Activated naive CD4-positive, alpha-beta T cell (primary cell): ENCODE measurements at places on chromosomes 1 and 21.

DNA sequence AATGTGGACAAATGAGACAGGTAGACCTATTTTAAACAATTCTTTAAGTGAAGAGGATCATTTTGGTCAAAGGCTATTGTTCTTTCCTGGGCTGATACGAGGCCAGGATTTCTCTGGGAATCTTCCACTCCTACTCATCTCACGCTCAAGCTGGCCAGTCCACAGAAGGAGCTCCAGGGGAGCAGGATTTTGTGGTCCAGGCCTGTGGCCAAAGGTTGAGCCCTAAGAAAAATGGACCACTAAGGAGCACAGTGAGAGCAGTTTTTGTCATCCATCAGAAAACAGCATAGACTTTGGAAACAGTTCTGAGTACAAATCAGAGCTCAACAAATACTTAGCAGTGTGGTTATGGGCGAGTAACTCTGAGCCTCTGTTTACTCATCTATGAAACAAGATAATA, 260.2 kb upstream of the RUNX1 start:
- no peak for DNase-seq

GRCh38 chr21:37565530-37566223, 199.1 kb downstream of the DYRK1A start:
- DNase-seq, result no peak

DNA sequence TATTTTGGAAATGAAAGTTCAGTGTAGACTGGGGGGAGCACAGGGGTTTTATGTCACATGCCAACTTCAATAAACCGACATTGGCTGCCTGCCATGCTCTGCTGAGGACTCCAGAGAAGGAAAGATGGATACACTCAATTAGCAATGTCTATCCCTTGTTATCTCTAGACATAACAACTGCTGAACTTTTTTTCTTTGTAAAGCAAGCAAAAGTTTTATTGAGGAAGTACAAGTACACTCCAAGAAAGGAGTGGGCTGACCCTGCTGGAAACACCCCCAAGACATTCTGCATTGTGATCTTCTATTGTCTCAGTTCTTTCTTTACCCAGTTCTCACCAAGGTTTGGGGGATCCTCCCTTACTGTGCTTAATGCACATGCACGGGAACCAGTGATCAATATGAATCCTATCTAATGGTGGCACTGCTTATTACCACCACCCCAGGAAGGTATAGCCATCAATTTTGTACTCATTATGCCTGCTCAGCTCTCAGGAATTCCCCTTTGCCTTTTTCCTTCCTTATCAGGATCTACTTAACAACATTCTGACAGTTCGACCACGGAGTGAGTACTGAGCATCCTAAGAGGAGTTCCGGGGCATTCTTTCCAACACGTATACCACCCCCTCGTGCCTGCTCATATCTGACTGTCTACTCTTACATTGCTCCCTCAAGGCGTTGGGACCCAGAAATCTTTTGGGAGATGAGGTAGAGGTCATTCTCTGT, 28.7 kb downstream of the SYNJ1 start:
- no peak for DNase-seq

GRCh38 chr1:44419901-44420300, 14.8 kb downstream of the RNF220 start:
- DNase-seq, result no peak

- DNase-seq, result no peak
Observed at GRCh38 chr1:204073837-204074273, 940 bp downstream of the SOX13 start.

- DNase-seq, result no peak
Observed at GRCh38 chr1:33331444-33332356, 10.8 kb upstream of the A3GALT2 start.
